ENCODE measurements at places on chromosomes 12 and 14. TPM values are rescaled to one million over a fixed set of nuclear protein-coding genes. Genes with fewer than 3 reads are reported as not detected.

Gene RASSF3
- 42.6 TPM for total RNA-seq

Gene TROAP
- 1.3 TPM for total RNA-seq

GRCh38 chr12:29024117-29024516 lies 125.0 kb upstream of the FAR2 start:
- no peak for DNase-seq

DNA sequence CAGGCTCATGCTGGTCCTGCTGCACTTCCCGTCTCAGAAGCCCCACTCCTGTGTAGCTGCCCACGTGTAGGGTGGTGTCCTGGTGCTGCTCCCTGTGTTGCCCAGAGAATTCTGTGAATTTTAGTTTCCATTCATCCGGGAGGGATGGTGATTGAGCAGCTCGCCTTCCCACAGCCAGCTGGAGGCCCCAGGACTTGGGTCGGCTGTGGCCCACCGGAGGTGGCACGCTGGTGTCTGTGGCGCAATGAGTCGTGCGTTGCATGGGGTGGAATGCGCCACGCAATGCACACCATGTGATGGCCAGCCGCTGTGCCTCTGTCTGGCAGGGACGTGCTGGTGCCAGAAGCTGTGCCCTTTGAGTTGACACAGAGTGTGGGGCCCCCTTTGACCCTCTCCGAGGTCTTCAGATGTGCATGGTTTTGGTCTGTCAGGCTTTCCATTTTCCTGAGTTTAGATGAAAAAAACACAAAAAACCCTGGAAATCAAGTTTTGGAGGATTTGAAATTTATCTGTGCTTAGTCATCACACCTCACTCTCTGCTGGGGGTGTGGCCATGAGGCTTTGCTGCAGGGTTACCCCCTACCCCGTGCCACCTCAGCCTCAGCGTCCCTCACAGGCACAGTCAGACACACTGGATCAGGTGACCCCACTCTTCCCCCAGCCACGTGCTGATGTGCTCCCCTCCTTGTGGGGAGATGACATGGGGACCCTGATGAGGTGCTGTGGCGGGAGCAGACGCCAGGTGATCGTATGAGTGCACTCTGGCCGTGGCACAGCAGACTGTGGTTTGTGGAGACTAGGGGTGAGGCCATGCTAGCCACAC lies 64.6 kb downstream of the EP400 start:
- DNase-seq, result no peak

GRCh38 chr14:68722186-68722585 lies 70.7 kb downstream of the ZFP36L1 start:
- no peak for DNase-seq

DNA sequence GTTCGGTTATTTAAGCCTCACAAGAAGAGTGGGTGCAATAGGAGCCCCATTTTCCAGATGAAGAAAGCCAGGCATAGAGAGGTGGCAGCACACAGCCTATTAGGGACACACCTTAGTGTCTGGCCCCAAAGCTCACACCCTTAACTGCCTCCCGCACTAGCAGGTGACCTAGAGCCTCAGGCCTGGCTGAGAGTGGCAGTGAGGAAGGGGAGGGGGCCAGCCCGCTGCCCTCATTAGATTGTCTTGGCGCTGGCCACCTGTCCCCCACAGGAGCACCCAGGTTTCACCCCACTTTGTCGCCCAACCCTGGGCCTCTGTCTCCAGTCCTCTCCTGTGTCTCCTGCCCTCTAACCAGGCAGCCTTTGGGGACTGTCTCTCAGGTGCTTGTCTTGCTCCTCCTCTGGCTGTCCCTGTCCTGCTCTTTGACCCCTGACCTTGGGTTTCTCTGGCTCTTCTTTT lies 18.5 kb upstream of the PGF start:
- DNase-seq, result no peak

DNA sequence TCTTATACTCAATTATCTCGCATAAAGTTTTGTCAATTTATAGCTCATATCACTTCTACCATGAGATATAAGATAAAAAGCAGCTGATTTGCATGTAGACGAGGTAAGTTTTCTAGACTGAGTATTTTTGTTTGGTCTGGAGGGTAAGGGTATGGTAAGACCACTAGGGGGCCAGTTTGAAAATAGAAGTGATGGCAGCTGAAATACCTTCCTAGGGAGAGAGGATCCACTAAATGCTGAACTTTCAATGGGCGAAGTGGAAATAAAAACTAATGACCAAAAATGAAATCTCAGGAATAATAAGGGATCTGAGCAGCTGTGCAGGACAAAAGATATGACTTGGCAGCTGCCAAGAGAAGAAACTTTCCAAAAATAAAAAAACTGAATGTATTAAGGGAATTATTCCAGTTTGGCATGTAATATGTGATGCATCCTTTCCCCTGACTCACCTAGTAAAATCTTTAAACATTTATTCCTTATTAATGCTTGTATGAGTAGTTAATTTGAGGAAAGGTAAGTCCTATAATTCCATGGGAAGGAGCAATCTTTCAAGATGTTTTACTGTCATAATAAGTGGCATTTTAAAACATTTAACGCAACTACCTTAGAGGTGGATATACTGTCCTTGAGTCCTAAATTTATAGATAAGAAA lies 754.5 kb downstream of the C12orf50 start:
- no peak for DNase-seq

GRCh38 chr12:54173066-54173726 lies 15.6 kb downstream of the SMUG1 start:
- peak; percentile 54 for DNase-seq

DNA sequence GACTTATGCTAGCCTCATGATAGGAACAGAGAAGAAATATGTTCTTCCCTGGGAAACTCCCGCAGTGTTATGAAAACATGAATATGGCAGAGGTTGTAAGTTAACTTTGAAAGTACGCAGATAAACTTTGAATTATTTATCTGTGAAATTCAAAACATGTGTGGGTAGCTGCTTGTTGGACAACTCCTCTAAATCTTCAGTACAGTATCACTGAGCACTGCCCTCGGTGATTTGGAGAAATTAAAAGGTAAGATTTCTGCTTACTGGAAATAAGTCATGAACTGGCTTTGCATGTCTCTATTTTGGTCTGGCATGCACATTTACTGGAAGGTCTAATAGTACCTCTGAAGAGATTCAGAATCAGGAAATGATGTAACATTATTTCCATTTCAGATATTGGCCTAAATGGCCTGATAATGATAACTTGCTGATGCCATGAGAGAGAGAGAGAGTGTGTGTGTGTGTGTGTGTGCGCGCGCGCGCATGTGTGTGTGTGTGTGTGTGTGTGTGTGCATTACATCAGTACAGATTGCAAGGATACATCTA lies 1441.9 kb upstream of the FLRT2 start:
- no peak for DNase-seq
